Activated T-cell treated with anti-CD3 and anti-CD28 coated beads, Interleukin-2, amount 50 U/mL, for 4 hours (primary cell): ENCODE measurements at places on chromosomes 4 and X. TPM values are rescaled to one million over a fixed set of nuclear protein-coding genes. Genes with fewer than 3 reads are reported as not detected.

PRKG2 gene
- total RNA-seq, result 0.05 TPM

- no peak for DNase-seq
These were observed 85.2 kb upstream of the DCLK2 start for GRCh38 chr4:149993030-149993429.

GRCh38 chrX:9227276-9227675, 193.3 kb upstream of the FAM9B start:
- DNase-seq, result no peak

DNA sequence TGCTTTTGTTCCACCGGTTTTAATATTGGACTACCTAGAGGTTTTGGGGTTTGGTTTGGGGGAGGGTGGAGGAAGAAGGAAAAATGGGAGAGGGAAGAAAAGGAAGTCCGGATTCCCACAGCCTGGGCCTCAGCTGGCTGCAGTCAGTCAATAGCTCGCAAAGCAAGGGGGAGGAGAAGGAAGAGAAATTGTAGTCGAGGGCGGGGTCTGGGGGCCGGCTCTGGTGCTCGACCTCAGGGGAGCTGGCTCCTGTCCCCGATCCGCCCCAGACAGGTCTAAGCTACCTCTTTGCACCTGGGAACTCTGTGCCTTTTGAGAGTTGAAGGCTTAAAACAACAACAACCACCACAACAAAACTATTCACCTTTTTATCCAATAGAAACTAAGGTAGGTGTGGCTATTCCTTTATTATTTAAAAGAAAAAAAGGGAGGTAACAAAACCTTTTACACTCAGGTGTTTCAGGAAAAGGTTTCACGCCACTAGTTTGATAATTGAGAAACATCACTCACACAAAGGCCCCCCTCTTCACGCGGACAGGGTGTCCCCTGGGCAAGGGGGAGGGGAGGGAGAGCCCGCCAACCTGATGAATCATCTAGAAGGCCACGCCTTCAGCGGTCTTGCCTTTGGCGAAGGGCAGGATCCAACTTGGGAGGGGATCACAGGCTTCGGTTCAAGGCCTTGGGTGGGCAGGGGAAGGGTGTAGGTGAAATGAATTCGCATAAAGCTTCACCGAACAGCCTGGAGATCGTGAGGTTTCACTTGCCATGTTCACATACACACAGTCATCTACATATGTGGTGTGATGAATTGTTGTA, 1.6 kb upstream of the LNX1 start:
- no peak for DNase-seq

GRCh38 chr4:163895378-163896005, 401.0 kb downstream of the TMA16 start:
- no peak for DNase-seq
